M059J (cell line): ENCODE measurements at places on chromosomes 13 and 19. TPM values are rescaled to one million over a fixed set of nuclear protein-coding genes. Genes with fewer than 3 reads are reported as not detected.

B3GNT8 gene
- total RNA-seq: not detected in 2 replicates

VWA8 gene
- total RNA-seq: 5.2 and 10.4 TPM in 2 replicates

GRCh38 chr19:38551450-38551813 lies 66.3 kb downstream of the MAP4K1 start:
- no peak for DNase-seq

GRCh38 chr13:27672025-27672424 lies 50.3 kb downstream of the POLR1D start:
- DNase-seq: no peak

GRCh38 chr13:92823059-92823458 lies 403.5 kb upstream of the GPC6 start:
- DNase-seq: no peak

DNA sequence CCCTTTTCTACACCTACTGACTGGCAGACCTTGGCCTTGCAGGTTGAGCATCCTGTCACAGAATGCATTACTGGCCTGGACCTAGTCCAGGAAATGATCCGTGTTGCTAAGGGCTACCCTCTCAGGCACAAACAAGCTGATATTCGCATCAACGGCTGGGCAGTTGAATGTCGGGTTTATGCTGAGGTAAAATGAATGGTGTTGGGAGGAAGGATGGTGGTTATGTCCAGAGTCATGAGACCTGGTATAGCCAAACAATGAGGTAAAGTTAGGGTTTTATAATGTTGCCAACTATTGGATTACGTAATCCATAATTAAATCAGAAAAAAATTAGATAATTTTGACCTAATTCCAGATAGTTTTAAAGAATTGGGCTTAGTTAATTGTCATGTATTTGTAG lies 212.5 kb downstream of the PCCA start:
- DNase-seq: peak; percentile 6

GRIN3B gene
- not detected in 2 replicates for total RNA-seq

DNA sequence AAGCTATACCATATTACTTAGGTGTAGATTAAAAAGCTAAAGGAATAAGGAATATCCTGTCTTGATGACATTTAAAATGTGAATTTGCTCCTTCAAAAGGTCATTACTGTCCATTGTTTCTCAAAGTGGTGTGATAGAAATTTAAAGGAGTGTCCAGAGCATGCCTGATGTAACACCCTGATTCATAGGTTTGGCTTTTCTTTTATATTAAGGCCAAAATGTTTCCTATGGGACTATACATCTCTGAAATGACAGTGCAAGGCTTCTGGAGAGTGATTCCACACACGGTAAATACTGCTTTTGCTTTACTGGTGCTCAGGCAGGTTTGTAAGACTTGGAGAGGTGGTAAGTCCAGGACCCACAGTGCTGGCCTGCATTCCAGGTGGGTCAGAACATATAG lies 289.9 kb downstream of the RFC3 start:
- DNase-seq: no peak

DNA sequence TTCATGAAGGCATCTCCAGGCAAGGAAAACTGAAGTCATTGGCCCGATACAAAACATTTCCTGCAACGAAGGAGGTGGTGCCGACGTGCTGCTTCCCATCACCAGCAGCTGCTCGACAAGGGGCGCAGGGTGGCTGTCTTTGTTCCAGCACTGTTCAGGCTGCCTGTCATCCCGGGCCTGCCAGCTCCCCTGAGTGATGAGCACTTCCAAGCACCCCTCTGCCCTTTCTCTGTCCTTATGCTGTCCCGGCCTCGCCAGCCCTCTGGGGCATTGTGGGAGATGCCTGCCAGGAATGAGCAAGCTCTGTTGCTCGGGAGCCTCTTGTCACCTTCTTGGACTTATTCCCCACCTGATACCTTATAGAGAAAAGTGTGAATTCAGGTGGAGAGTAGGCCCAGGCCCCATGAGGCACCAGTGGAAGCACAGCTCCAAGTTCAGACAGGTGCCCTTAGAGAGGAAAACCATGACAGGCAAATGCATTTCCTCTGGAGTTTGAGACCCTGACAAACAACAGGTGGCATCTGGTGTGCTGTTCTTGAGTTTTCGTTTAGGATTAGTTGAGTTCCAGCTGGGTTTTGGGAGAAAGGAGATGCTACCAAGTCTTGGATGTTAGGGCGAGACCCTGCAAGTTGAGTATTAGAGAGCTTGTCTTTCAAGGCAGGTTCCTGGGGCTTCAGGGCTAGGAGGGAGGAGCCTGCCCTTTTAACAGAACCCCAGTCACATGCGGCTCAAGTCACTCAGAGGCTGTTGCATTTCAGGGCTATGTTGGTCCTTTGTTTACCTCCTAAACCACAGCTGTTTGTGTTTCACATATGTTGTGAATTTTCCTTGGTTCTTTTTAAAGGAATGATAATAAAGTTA lies 21.4 kb downstream of the BBC3 start:
- DNase-seq: peak; percentile 33

HIF3A gene
- total RNA-seq: not detected in 2 replicates

GRCh38 chr13:42001580-42001979 lies 40.7 kb upstream of the VWA8 start:
- DNase-seq: peak; percentile 47

CATSPERD gene
- total RNA-seq: not detected in 2 replicates

DNA sequence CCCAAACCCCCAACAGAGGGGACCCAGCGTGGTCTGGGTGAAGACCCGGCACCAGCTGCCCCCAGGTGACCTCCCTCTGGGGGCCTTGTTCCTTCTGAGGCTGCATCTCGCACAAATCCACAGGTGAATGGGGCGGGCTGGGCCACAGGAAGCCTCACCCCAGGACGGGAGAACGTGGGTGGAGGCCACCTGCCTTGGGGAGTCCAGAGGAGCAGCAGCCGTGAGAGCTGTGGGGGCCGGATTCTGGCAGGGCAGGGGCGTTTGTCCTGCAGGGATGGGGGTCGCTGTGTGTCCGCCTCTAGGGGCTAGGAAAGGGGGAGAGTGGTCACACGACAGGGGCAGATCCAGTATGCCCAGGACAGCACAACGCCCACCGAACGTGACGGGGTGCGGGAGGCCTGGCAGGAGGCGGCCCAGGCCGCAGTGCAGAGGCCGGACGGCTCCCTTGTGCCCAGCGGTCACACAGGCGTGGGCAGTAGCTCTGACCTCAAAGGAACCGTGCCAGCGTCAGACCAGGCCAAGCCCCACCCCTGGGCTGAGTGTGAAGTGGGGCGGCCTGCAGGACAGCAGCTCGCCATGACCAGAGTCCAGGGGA lies 6.7 kb downstream of the POLR2E start:
- DNase-seq: no peak

GRCh38 chr13:21333186-21333585 lies 125.9 kb downstream of the ZDHHC20 start:
- no peak for DNase-seq

DNA sequence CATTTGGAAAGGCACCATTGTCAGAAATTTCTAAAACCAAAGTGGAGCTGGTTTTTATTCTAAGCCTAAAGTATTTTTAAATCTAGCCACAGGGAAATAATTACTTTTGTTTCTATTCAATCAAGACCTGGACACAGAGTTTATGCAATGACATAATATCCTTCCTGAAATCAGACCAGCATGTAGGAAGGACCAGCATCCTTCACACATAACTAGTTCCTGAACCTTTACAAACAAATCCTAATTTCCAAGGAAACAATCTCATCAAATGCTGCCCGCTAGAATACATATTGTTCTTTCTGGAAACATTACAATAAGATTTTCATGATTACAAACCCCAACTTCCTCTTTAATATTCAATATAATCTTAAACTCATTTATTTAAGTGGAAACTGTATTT lies 1.5 kb downstream of the STARD13 start:
- DNase-seq: peak; percentile 64

- no peak for DNase-seq
Observed at GRCh38 chr19:45267296-45267695, 16.2 kb downstream of the MARK4 start.

- no peak for DNase-seq
Observed at GRCh38 chr19:2561895-2562294, 86.0 kb downstream of the GADD45B start.

ZGLP1 gene
- total RNA-seq: 0.94 TPM in 1 of 2 replicates, not detected in the other

DNA sequence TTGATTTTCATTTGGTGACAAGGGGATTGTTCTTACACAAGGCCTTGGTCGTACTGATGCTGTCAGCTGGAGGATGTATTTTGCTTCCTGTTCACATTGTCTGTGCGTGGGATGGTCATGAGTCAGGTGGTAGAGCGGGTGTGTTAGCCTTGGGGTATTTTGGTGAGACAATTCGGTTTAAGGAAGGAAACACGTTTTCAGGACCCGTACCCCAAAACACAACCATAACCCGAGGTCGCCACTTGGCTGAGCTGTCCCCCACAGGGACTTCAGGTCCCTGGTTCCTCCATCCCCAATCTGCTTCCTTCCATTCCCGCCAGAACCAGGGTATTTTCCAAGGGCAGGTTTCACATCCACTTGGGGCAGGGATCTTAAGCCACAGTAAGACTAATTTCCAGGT lies 15.0 kb downstream of the MYO9B start:
- DNase-seq: no peak

PLEKHF1 gene
- total RNA-seq: 4.2 and 10.7 TPM in 2 replicates
